ENCODE measurements at places on chromosomes 12 and 14.

DNA sequence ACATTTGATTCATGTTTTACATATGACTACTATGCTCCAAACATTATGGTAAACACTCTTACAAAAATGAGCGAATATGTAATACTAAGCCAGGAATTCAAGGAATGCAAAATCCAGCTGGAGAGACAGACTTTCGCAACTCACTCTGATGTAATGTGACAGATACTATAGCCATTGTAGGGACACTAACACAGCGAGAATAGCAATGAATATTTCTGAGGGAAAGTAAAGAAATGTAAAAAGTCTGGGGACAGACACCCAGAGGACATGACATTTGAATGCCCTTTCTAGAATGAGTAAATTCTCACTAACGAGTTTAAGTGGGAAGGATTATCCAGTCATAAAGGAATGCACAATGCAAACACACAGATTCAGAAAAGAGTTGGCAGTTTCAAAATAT lies 121.9 kb downstream of the PIK3C2G start:
- DNase-seq: no peak

DNA sequence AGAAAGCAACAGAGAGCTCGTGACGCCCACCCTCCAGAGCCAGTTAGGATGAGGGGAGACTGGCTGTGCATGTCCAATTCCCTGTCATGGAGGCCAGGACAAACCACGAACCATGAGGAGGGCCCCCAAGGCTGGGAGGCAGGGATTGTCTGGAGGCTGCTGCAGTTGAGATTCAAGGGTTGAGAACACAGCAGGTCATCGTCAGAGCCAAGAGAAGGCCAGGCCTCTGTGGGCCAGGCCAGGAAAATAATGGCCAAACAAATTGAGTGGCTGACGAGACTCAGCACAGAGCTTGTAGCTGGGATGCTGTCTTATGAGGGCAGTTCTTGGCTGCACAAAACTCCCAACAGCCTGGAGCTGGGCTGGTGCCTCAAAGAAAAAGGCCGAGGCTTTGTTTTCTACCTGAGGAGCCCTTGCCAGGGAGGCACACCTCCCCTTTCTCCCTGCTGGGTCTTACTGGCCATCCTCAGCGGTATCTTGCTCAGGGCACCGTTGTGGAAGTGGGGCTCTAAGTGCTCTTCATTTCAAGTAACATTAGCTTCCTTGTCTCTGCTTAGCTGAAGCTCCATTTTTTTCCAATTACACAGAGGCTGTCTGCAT lies 665.9 kb downstream of the BCL11B start:
- no peak for DNase-seq

- DNase-seq: no peak
Observed at GRCh38 chr14:92607702-92608429, 94.3 kb downstream of the RIN3 start.

DNA sequence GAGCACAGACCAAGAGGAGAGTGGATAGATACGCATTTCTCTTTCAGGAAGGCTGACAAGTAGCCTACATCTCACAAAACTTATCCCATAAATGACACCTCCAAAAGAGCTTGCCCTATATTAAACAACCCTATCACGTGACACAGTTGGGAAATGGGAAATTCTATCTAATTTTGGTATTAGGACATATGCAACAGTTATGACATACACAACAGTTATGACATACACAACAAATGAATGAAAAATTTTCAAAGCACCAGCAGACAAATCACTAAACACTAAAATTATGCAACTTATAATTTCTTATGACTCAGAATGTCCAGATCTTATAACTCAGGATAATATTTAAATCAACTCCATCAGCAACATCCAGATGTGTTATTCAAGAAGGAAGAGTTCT lies 54.1 kb downstream of the DUSP16 start:
- DNase-seq: no peak

DNA sequence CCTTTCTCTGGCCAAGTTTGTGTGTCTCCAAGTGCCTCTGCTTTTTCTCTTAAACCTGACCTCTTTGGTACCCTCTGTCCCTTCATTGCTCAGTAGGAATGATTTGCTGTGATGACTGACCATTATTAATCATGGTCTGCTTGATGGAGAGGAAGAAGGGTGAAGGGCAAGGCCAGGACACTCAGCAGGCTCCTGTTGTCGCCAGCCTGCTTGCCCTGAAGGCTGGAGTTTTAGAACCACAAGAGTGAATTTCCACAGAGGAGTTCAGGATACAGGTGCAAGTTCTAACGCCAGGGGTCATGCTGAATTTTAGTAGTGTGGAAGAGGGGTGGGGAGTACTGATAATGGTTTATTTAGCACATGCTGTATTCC lies 2.8 kb upstream of the ITGA5 start:
- DNase-seq: no peak

DNA sequence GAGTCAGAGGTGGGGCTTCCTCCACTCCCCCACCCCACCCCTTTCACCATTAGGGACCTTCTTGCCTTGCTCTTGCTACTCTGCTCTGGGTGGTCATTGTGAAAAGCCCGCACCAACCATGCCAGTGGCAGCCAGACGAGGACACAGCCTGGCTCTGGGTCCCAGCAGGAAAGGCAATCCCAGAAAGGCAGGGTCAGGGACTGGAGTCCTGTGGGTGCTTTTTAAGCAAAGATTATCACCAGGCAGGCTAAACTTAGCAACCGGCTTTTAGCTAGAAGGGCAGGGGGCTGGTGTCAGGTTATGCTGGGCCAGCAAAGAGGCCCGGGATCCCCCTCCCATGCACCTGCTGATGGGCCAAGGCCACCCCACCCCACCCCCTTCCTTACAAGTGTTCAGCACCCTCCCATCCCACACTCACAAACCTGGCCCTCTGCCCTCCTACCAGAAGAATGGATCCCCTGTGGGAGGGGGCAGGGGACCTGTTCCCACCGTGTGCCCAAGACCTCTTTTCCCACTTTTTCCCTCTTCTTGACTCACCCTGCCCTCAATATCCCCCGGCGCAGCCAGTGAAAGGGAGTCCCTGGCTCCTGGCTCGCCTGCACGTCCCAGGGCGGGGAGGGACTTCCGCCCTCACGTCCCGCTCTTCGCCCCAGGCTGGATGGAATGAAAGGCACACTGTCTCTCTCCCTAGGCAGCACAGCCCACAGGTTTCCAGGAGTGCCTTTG lies 1.2 kb upstream of the GAPDH start:
- peak; percentile 71 for DNase-seq

- DNase-seq: no peak
Observed at GRCh38 chr14:53042480-53042879, 91.6 kb upstream of the FERMT2 start.

- no peak for DNase-seq
Observed at GRCh38 chr12:49854976-49855375, 12.1 kb upstream of the BCDIN3D start.

DNA sequence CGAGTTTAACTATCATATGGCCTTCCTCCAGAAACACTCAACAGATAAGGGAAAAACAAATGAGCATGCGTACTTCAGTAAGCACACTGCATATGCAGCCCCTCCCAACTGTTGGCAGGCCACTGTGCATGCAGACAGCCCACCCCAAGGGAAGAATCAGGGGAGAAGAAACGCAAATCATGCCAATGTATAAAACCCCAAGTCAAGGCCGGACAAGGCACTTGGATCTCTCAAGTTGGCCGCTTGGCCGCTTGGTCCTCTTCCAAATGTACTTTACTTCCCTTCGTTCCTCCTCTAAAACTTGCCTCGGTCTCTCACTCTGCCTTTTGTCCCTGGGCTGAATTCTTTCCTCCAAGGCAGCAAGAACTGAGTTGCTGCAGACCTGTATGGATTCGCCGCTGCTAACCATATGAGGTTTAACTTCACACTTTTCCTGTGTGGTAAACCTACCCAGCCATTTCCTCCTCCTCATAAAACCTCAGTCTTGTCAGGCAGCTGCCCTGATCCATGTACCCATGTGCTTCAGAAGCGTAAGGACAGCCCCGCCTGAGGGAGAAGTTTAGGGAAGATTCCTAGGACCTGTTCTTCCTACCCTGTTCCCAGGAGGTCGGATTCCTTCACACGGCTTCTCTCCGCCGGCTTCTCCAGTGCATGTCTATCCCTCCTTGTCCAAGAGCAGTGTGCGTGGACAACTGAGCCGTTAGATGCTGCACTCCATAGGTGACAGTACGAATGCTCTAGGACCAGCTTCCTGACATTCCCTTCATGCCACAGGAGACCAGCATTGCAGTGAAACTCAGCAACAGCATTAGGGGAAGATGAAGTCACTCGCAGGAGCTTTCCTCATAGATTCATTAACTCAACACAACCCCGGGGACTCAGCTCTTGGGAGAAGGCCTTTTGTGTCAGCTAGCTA lies 188.0 kb downstream of the MON2 start:
- DNase-seq: no peak

- DNase-seq: no peak
Observed at GRCh38 chr12:90064852-90065801, 356.5 kb upstream of the ATP2B1 start.

DNA sequence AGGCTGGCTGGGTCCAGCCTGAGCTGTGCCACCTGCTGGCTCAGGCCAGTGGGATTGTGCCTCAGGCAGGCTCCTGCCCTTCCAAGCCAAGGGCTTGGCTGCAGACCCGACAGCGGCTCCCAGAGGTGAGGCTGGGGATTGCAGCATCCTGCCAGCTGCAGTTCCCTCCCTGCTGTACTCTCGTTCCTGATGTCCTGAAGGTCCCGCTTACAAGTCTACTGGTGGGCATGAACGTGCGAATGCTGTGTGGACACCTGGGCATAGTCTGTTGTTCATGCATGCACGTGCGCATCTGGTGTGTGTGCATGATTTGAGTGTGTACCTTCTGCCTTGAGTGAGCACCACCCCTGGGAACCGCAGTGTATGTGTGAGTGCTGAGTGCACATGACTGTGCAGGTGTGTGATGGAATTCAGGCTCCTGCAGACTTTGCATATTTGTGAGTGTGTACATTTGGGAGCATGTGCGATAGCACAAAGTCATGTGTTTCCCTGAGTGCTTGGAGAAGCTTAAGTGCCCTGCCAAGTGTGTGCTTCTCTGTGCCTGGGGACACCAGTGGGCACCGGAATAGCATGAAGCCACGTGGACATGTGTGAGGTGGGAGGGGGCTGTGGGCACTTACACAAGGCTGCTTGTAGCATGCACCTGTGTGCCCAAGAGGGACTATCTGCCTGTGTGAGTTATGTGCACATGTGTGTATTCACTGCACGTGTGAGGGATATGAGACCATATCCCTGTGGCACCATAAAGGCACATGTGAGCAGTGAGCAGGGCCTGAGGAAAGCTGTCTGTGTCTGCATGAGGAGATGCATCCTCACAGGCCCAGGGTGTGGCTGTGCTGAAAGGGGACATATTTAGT lies 19.3 kb upstream of the KRT7 start:
- peak; percentile 51 for DNase-seq

DNA sequence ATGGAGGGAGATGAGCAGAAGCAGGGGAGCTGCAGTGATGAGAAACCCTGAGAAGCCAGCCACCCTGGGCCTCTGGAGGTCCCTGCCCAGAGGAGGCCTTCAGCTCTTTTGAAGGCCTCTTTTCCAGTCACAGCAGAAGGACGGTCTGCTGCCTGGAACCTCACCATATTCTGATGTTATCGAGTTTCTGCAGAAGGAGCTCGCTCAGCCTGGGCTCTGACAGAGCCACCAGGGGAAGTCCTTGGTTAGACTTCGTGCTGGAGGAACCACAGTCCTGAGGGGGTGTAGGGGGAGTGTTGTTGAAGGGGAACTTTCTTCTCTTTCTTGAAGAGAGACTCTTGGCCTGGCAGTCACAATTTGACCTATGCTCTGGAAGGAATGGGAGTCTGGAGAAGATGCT lies 25.1 kb upstream of the BATF start:
- DNase-seq: peak; percentile 75

GRCh38 chr12:6198051-6198450 lies 2.1 kb upstream of the CD9 start:
- DNase-seq: no peak

DNA sequence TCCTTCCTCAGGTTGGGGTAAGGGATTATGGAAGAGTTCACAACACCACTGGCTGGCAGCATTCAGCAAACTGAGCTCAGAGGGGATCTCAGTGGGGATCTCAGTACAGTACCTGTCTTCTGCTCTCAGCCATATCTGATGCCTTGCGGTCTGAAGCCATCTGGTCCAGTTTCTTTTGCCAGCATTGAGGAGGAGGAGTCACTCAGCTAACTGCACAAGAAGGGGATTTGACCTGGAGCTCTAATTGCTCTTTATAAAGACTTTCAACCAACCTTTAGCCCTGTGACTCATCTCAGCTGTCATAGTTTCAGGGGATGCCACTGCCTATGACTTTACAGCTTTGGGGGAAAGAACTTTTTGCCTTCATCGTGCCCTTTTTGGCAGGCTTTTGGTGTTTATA lies 44.9 kb downstream of the JKAMP start:
- DNase-seq: no peak

DNA sequence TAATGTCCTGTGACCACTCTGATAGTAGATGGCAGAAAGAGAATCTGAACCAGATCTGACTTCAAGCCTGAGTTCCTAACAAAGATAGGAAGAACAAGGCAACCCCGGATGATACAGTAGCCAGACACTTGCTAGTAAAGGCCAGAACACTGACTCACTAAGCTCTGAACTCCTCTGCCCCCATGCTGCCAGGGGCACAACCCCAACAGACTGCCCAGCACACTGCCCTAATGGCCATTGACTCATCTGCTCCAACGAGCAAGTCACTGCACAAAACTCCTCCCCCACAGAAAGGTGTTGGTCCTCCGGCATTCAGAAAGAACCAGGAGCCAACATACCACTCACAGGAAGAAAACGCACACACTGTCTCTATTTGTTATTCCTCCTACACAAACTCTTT lies 179.6 kb upstream of the NUDT4 start:
- no peak for DNase-seq

DNA sequence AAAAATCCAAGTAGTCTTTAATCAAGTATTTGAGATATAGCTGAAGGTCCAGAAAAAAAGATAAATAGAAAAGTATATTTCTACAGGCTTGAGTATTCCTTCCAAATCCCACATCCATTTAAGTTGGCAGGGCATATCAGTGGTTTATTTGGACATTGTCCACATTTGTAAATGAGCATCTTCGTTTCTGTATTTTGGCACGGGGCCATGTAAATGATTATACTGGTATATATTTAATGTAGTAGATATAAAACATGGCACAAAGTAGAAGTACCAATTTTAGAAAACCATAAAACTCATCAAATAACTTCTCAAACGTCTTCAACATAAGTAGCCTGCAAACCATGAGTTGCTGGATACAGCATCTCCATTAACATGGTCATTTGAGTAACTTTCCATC lies 437.4 kb upstream of the SOX5 start:
- DNase-seq: no peak

DNA sequence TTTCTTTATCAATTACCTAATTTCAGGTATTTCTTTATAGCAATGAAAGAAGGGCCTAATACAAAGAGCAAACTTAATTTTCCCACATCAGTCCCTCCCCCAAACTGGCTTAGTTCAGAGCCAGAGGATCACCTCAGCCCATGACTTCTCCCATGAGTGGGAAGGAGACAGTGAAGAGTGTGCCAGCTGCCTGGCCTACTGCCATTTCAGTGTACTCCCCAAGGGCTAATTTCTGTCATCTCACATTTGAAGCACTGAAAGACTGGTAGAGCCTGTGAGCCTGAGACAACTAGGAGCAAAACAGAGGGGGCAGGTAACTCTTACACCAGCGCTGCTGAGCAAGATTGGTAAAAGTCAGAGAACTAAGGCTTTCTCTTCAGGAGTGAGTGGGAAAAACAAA lies 29.1 kb upstream of the ADAM20 start:
- no peak for DNase-seq

- no peak for DNase-seq
Observed at GRCh38 chr14:67516676-67517075, 16.4 kb upstream of the PLEKHH1 start.

Measured in GM12865 (cell line).